Vagina (tissue), 2 donors: ENCODE measurements at places on chromosomes 16 and 17. TPM values are rescaled to one million over a fixed set of nuclear protein-coding genes. Genes with fewer than 3 reads are reported as not detected.

Gene ENPP7
- not detected for total RNA-seq

Gene FAM20A
- 16.2 TPM for total RNA-seq

Gene DNAAF8
- not detected for total RNA-seq

- no peak for DNase-seq
Observed at GRCh38 chr17:47690121-47690520, 3.8 kb upstream of the TBKBP1 start.

GRCh38 chr16:55437625-55438024 lies 41.4 kb upstream of the MMP2 start:
- DNase-seq, result no peak
